Progenitor cell of endocrine pancreas (in vitro differentiated cells): ENCODE measurements at places on chromosomes 16 and 17. TPM values are rescaled to one million over a fixed set of nuclear protein-coding genes. Genes with fewer than 3 reads are reported as not detected.

Gene OR1D5
- not detected in 2 replicates for total RNA-seq

Gene UNC13D
- 2.7 and 3.1 TPM in 2 replicates for total RNA-seq

Gene SPATA22
- not detected in 2 replicates for total RNA-seq

Gene PRR11
- 21.2 and 24.9 TPM in 2 replicates for total RNA-seq

Gene SOST
- 0.42 and 0.43 TPM in 2 replicates for total RNA-seq

Gene ZSCAN10
- 0.33 and 0.34 TPM in 2 replicates for total RNA-seq

Gene CACNG5
- total RNA-seq, result not detected in 2 replicates

Gene CCDC154
- 4.8 and 5.7 TPM in 2 replicates for total RNA-seq

Gene MYH1
- total RNA-seq, result not detected in 2 replicates

Gene INO80E
- total RNA-seq, result 72.7 and 74.2 TPM in 2 replicates

Gene TVP23A
- total RNA-seq, result 8.5 and 9.4 TPM in 2 replicates

Gene TBKBP1
- total RNA-seq, result 21.7 and 23.2 TPM in 2 replicates

Gene PRSS33
- total RNA-seq, result 0.27 and 0.31 TPM in 2 replicates

Gene ESRP2
- total RNA-seq, result 82.3 and 88.6 TPM in 2 replicates

Gene IL4R
- total RNA-seq, result 23.4 and 23.6 TPM in 2 replicates

Gene CLEC16A
- total RNA-seq, result 32.6 and 34.3 TPM in 2 replicates

Gene GPR139
- total RNA-seq, result not detected in 2 replicates

Gene STH
- not detected in 2 replicates for total RNA-seq

Gene HCRT
- total RNA-seq, result not detected in 2 replicates

Gene NXPH3
- 0.20 and 0.38 TPM in 2 replicates for total RNA-seq

Gene ENPP7
- total RNA-seq, result not detected in 2 replicates

Gene TBC1D3E
- total RNA-seq, result 0.14 TPM in 1 of 2 replicates, not detected in the other

Gene KRT9
- not detected in 2 replicates for total RNA-seq

Gene ABCA9
- total RNA-seq, result 0.11 and 0.14 TPM in 2 replicates

Gene CSNK1D
- total RNA-seq, result 224 and 227 TPM in 2 replicates

Gene CCDC200
- total RNA-seq, result not detected in 2 replicates

Gene ATP2A1
- 2.7 and 3.0 TPM in 2 replicates for total RNA-seq

Gene MPO
- not detected in 2 replicates for total RNA-seq

Gene ATP2C2
- 6.8 and 10.8 TPM in 2 replicates for total RNA-seq

Gene RNF157
- 43.5 and 45.9 TPM in 2 replicates for total RNA-seq

Gene OTOP2
- not detected in 2 replicates for total RNA-seq

Gene CLEC10A
- total RNA-seq, result not detected in 2 replicates

Gene MT1G
- total RNA-seq, result 1.8 and 2.9 TPM in 2 replicates
